ENCODE measurements at places on chromosomes 4 and X.

DNA sequence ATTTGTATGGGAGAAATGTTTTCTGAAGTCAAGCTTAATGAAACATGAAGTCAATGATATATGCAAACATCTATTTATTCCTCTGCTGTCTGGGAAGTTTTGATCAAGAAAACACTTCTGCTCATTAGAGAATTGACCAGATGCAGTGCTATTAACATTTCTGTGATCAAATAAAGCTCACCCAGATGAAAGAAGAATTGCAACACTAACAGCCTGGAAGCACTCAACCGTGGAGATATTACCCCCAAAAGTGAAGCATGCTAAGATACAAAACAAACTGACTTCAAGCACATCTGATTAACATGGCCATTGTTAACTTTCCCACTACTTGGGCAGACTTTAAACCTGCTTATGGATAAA lies 73.7 kb upstream of the GUCY1A1 start:
- DNase-seq, result no peak

DNA sequence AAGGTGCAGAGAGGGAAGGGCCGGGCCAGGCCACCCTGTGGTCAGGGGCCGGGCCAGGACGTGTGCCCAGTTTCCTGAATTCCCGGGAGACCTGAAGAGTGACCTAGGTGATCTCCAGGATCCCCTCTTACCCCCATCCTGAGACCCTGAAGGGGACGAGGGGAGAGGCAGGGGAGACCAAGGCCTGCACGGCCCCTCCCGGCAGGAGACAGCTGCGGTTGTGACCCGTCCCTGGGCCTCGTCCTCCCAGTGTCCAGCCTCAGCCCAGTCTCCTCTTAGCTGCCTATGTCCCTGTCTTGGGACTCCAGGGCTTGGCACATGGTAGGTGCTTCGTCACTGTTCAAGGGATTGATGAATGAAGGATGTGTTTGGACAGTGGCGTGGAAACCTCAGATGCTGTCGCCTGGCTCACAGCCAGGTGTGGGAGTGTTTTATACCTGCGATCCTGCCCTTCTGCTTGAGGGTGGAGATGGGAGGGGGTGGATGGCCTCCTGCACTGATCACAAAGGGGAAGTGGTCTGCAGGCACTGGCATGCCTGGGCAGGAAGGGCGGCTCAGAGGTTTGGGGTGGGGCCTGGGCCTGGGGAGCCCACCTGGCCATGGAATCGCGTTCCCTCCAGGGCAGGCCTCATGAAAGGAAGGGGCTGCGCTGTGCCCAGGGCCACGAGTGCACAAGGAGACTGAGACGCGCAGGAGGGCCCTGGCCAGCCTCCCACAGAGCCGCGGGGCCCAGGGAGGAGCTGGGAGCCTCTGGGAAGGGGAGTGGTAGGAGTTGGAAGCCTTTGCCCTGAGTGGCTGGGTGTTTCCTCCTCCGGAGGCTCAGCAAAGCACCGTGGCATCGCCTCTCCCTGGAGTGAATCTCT lies 6.9 kb downstream of the SH3TC1 start:
- no peak for DNase-seq

DNA sequence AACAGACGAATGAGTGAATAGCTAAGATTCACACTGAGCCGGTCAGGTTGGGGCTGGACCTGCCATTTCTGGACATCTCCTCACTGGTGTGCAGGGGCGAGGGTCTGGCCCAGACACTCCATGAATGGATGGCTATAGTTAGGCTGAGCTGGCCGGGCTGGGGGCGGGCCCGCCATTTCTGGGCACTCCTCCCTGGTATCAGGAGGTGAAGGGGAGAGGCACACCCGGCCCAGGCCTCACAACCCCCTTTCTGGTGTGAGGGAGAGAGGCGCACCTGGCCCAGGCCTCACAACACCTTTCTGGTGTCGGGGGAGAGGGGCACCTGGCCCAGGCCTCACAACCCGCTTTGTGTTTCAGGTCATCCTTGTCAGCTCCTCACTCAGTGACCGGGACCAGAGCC lies 203.2 kb upstream of the PSAPL1 start:
- DNase-seq, result no peak

- DNase-seq, result no peak
Observed at GRCh38 chr4:25103418-25103817, 56.8 kb downstream of the SEPSECS start.

- DNase-seq, result no peak
Observed at GRCh38 chr4:107036584-107037198, 578 bp upstream of the DKK2 start.

DNA sequence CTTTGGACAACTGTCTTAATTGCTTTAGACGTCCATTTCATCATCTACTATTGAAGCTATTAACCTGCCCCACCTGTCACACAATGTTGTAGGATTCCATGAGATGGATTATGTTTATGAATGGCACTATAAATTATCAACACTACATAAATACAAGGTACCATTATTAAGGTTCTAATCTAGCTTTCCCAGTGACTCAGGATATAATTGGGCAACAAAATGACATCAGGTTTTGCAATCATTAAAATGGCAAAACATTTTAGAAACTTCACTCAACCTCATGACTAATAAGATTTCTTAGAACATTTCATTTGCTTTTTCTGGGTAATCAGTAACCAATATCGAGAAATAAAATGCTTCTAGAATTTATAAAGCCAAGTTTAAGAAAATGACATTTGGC lies 9.2 kb downstream of the HOPX start:
- no peak for DNase-seq

DNA sequence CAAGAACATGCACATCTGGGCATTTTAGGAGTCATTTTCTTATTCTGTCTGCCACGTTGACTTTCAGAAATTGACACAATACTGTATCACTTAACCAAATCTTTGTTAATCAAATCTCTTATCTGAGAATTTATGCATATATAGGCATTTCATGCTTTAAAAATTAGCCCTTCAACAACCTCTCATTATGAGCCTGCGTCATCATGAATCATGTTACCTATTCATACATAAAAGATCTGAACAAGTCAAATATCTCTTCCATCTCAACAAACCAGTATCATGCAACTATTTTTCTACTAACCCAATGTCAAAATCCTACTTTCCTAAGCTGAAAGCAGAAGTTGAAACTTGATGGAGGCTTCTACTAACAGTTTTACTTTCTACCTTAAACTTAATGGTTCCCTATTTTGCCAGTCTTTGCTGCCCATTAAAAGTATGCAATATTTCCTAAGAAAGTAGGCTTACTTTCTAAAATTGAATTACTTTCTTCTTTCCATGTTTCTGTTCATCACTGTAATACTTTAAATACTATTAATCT lies 1.8 kb downstream of the ADAM29 start:
- no peak for DNase-seq

Data from T-cell (primary cell).